ENCODE measurements at places on chromosomes 5 and 9. TPM values are rescaled to one million over a fixed set of nuclear protein-coding genes. Genes with fewer than 3 reads are reported as not detected.

CPLANE1 gene
- 3.6 TPM for total RNA-seq

GZMA gene
- not detected for total RNA-seq

INSL6 gene
- total RNA-seq, result not detected

PCDHB4 gene
- total RNA-seq, result not detected

ABCA2 gene
- total RNA-seq, result 25.0 TPM

GFPT2 gene
- total RNA-seq, result 49.9 TPM
